Stimulated activated CD8-positive, alpha-beta memory T cell treated with anti-CD3 and anti-CD28 coated beads, Interleukin-4, amount 100 ng/mL, for 1 hour (primary cell): ENCODE measurements at places on chromosomes 3 and 15.

- DNase-seq: no peak
Measured at GRCh38 chr3:67534594-67534993, 119.8 kb downstream of the SUCLG2 start.

DNA sequence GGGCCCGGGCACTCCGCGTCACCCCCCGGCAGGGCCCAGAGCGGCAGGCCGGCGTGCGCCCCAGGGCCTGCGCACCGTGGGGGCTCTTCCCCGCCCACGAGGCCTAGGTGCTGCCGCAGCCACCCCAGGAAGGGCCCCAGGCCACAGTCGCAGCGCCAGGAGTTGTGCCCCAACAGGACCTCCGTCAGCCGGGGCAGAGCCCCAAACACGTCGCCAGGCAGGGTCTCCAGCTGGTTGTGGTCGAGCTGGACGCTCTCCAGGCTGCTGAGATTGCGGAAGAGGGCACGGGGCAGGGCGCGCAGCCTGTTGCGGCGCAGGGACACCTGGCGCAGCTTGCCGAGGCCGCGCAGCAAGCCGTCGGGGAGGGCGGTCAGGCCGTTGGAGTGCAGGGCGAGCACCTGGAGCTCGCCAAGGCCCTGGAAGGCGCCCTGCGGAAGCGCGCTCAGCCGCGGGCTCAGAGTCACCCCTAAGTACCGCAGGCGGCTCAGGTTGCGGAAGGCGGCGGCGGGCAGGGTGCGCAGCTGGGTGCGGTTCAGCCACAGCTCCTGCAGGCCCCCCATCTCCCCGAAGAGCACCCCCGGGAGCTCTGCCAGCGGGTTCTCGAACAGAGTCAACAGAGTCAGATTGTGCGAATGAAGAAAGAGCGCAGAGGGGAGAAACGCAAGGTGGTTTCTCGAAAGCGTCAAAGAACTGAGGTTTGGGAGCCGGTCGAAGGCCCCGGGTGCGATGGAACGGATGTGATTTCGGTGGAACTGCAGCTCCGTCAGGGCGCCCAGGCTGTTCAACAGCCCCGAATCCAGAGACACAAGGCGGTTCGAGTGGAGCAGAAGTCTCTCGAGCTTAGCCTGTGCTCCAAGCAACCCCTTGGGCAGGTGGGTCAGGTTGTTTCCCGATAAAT is 2.0 kb downstream of the GP5 start:
- no peak for DNase-seq

DNA sequence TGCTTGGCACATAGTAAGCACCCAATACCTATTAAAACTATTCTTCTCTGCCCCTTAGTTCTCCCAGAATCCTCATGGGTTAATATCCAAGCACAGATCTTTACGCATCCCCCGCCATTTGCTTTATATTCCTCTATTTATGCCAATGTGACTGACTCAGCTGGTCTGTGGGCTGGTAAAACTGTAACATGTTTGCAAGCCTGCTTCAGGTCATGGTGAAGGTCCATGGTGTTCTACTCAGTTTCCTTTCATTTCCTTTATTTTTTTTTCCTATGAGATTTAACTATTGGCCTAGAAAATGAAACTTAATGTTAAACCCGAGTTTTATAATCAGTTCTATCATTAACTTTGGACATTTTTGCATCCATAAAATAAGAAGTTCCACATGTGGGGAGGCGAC is 47.0 kb downstream of the FRMD4B start:
- no peak for DNase-seq

DNA sequence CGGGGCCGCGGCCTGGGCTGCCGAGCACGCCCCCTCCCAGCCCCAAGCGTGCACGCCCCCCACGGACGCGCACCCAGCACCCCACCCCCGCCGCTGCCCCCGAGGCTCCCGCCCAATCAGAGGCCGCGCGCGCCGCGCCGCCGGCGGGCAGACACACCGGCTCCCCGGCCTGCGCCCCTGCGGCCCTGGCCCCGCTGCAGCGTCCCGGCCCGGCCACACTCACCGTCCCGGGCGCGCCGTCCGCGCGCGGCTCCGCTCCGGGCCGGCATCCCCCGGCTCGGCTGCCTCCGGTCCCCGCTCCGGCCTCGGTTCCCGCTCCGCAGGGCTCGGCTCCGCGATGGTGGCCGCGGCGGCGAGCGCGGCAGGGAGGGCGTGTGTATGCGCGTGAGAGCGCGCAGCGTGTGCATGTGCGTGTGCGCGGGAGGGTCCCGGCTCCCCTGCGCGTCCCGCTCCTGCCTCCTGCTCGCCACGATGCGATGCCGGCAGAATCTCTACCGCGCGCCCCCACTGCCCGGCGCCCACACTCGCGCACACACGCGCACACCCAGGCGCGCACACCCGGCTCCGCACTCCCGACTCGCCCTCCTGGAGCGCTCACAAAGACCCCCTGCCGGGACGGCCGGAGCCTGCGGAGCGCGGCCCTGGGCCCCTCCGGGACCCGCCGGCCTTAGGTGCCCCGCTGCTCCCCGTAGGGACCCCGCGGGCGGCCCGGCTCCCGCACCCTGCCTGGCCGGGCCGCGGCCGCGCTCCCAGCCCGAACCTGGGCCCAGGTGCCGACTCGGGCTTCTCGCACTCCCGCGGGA is 186.5 kb upstream of the LINGO1 start:
- DNase-seq: no peak

DNA sequence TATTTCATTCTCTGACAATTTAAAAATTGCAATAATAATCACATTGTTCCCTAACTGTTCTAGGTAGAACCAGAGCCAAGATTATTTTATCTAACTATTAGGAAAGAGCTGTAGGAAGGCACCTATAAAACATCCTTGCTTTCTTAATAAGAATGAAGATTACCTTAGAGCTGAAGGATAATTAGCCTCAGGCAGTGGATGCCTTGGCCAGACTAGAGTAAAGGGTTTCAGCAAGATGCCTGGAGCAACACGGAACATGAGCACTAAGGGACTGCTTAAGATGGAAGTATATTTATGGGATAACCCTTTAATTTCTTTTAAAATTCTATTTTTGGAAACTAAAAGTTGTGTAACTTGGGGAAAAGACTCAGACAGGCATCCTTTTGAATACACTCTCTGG is 456.6 kb upstream of the RBMS3 start:
- no peak for DNase-seq

DNA sequence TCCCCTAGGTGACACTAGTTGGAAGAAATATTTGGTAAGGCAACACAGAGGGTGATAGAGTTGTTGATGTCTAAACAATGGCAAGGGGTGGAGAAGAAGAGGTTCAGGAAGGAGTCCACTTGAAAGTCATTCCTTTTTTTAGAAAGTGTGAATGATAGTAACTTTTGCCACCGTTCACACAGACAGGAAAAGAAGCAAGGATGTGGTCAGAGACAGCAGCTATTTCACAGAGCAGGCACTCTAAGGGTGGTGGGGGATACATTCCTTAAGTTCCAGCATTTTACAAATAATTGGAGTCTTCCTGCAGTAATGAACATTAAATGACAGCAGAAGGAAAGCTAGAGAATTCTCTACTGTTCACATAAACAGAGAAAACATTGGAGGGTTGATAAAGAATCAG is 75.4 kb upstream of the ZNF385D start:
- DNase-seq: no peak

DNA sequence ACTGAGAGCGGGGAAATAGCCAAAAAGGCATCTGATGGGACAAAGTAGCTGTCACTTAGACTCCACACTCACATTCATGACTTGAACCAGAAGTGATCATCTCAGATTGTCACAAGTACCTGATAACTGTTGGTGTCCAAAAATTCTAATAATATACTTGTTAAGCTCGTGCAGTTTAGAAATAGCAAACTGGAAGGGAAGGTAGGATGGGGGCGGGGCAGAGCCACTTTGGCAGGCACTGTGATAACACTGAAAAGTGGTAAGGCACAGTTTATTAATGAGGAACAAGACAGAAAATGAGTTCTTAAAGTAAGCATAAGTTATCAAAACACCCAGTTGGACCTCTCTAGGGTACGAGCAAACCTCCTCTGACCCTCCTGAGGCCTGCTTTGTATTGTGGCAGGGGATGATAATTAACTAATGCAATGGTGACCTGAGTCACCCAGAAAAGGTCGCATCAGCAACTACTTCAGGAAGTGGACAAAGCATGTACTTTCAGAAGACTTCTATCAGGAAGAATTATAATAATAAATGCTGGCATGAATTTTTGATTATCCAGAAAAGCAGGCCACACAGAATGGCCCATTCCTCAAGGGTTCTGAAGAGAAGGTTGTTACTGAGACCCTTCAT is 54.4 kb downstream of the ADCY5 start:
- DNase-seq: no peak

GRCh38 chr3:126106336-126107202 is 22.6 kb upstream of the SLC41A3 start:
- DNase-seq: no peak

- DNase-seq: no peak
Measured at GRCh38 chr15:38930851-38931572, 366.4 kb upstream of the RASGRP1 start.

DNA sequence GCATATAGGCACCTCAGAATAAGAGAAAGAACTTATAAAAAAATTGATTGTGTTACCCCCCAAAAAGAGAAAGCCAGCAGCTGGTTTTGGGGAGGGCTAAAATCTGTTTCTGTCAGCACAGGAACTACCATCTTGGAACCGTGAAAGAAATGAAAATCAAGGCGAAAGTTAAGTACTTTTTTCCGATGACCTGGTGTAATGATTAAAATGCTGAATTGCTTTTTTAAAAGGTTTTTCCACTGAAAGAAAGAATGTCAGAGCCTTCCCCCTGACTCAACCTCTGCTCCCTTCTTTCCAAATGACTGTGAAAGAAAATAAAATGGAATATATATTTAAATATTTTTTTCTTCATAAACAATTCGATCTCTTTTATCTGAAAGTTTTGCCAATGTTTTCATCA is 570.5 kb upstream of the CFAP20DC start:
- DNase-seq: no peak
